Placental pericyte (primary cell): ENCODE measurements at places on chromosomes 5 and 9. TPM values are rescaled to one million over a fixed set of nuclear protein-coding genes. Genes with fewer than 3 reads are reported as not detected.

C7 gene
- total RNA-seq, result not detected in 2 replicates

RNF183 gene
- not detected in 2 replicates for total RNA-seq

PCDH12 gene
- total RNA-seq, result under 0.01 TPM in 1 of 2 replicates, not detected in the other

CCNJL gene
- total RNA-seq, result 3.3 and 4.9 TPM in 2 replicates

PTGES gene
- total RNA-seq, result 3.9 and 138 TPM in 2 replicates
